Activated naive CD4-positive, alpha-beta T cell treated with anti-CD3 and anti-CD28 coated beads, Interleukin-2, amount 10 ng/mL, durations not matched to agents 7 days and 5 days (primary cell): ENCODE measurements at places on chromosomes 12 and 14.
A peak's percentile ranks its signal among the peaks of the same experiment; 100 is the strongest.

- no peak for DNase-seq
These were observed 172.1 kb downstream of the ETV6 start for GRCh38 chr12:11821386-11822080.

DNA sequence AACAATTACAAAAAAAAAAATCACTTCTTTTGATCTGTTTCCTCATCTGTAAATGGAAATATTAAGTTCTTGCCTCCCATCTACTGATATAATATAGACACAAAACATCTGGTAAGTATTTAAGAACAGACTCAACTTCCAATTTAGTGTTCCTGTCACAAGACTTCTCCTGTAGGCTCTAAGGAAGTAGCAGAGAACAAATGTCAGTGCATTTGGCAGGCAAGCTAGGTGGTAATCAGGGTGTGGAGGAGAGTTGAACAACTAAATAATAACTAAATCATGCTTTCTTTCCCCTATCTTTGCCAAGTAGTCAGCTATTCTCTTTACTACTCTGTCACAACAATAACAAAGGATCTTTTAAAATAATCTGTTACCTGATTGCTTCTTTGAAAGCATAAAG, 22.1 kb downstream of the BAZ1A start:
- no peak for DNase-seq

DNA sequence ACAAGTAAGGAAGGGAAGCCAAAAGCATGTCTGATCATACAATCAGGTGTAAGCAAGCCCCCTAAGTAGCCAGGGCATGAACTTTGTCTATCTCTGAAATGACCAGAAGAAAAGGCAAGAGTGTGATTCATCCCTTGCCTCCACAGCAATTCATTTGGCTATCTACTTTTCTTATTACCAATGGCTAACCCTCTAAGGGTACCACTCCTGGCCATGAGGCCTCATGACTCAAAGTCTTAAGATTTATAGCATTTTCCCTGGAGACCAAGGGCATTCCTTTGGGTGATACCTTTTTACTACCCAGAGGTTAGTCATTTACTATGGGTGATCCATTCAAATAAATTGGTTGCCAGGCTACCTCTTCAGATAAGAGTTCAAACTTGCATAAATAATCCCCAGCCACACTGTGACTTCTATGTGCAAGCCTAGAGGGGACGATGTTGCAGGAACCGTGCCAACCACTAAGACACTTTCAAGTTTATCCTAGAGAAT, 1.5 kb upstream of the LGALS3 start:
- DNase-seq = no peak

DNA sequence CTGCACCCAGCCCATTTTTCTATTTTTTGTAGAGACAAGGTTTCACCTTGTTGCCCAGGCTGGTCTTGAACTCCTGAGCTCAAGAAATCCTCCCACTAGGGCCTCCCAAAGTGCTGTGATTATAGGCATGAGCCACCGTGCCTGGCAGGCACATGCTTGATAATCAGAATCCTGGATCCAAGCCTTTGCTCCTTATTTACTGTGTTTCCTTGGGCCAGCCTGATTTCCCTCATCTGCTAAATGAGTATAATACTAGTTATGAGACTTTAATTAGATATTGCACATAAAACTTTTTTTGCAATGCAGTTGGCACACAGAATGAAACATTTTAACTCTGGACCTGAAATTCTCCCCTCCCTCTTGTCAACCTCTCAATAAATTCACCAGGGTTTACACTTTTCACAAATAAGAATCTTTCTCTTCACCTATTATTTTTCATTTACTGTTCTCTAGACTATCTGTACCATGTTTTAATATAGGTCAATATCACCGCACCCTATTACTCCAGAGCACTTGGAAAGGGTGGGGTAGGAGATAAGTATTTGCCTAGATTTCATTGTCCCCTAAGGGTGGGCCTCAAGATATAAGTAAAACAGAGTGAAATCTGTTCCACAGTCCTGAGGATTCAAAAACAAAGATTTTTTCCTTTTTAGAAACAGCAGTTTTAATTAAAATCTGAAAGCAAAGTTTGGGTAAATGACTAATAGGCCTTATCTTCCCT, 69.2 kb upstream of the NR2C1 start:
- DNase-seq = no peak

- no peak for DNase-seq
These were observed 422.5 kb downstream of the NRXN3 start for GRCh38 chr14:78592616-78593219.

DNA sequence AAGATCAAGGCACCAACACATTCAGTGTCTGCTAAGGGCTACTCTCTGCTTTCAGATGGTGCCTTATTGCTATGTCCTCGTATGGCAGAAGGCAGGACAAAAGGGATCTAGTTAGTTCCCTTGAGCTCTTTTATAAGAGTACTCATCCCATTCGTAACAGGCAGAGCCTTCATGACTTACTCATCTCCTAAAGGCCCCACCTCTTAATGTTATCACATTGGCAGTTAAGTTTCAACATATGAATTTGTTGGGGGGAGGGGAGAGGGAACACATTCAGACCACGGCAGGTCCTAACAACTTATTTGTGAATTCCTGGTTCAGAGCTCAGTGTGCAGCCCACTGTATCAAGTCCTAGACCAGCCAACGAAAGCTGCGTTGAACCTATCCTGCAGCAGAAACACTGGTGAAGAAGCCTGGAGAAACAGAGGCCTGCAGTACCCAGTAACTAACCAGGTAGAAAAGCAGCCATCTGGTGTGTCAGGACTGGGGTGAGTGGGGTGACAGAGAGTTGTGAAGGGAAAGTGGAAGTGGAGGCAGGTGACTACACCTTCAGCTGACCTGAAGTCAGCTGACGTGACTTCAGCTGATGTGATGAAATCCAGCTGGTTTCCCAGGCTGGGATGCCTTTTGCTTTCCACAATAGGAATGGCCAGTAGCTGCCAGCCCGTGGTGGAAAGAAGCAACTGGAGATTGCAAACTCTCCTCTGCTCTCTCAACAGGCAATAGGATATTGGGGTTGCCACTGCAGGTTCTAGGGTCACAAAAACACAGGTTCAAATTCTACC, 101.6 kb upstream of the PLXNC1 start:
- no peak for DNase-seq

DNA sequence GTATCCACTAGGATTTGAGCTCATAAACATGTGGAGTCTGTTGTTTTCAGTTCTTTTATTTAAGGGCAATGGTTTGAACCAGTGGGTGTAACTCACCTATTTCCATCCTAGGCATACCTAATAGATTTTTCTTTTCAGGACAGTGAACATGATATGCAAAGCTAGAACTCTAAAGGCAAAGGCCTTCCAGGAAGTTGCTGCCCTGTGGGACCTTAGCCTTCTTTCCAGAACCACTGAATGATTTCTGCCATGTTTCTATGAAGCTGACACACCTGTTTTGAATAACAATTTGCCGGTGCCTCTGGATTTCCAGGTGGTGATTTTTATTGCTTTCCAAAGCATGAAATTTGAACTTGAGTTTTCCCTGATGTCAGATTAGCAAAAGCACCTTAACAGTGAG, 372.9 kb upstream of the FAR2 start:
- no peak for DNase-seq

- no peak for DNase-seq
These were observed 38.0 kb upstream of the FBXO21 start for GRCh38 chr12:117228239-117228638.

- DNase-seq = no peak
These were observed 15.3 kb upstream of the PRKAB1 start for GRCh38 chr12:119652665-119653064.

DNA sequence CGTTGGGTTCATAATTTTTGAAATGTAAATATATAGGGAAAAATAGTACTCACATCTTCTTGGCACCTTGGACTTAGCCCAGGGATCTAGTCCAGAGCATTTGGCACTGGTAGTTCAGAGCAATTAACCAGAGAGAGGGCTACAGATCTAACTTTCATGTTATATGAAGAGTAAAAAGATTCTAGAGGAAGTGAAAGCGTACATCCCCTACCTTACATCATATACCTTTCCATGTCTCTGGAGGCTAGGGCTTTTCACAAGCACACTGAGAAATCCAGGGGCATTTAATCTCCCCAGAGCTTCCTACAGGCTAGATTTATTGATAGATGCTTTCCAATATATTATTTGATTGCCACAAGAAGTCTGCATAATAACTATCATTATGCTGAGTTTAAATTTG, 687.5 kb upstream of the FBXO33 start:
- no peak for DNase-seq

- DNase-seq = no peak
These were observed 297.9 kb upstream of the AMIGO2 start for GRCh38 chr12:47377414-47378221.

GRCh38 chr12:24047326-24047725, 97.9 kb upstream of the SOX5 start:
- DNase-seq = no peak

GRCh38 chr12:122732170-122732569, 1.5 kb upstream of the HCAR1 start:
- DNase-seq = peak; percentile 54

- peak; percentile 22 for DNase-seq
These were observed 358.0 kb downstream of the DAD1 start for GRCh38 chr14:22231018-22231417.

DNA sequence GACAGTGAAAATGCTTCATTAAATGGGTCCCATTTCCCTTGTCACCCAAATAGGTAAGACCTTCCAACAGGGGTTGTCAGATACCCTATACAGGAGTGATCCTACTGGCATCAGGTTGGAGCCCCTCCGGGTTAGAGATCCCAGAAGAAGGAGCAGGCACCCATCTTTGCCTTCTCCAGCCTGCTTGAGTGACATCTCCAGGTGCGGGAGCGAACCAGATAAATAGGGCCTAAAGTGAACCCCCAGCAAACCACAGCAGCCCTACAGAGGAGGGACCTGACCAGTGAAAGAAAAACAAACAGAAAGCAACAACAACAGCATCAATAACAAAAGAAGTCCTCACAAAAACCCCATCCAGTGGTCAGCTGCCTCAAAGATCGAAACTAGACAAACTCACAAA, 182.2 kb downstream of the SLC5A8 start:
- DNase-seq = no peak

DNA sequence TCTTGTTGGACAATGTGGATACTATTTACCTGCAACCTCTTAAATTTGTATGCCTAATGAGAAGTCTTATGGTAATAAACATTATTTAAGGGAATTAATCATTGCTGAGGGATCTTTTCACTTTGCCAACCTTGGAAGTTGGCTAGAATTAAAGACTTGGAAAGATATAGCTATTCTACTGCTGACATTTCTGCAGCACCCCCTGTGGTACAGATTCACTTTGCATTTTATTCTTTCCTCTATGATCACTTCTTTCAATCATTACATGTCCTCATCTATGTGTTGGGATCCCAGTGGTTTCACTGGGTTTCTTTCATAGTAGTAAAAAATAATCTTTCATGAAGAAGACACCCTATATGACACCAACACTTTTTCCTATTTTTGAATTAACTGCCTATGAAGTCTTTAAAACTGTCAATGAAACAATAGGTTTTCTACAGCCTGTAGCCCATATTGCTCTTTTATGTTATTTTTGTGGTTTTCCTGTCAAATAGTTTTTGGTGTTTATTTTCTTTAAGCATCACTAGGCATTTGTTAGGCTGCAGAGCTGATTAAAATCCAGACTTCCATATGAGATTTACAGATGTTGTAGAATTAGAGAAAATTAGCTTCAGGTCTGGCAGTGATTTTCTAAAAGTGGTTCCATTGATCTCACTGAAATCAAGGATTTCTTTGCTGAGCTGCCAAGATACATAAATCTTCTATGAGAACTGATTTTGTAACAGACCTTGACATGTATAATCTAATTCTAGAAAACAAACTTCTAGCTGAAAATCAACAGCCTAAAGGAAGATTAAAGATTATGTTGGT, 256.1 kb downstream of the NAV3 start:
- DNase-seq = no peak

DNA sequence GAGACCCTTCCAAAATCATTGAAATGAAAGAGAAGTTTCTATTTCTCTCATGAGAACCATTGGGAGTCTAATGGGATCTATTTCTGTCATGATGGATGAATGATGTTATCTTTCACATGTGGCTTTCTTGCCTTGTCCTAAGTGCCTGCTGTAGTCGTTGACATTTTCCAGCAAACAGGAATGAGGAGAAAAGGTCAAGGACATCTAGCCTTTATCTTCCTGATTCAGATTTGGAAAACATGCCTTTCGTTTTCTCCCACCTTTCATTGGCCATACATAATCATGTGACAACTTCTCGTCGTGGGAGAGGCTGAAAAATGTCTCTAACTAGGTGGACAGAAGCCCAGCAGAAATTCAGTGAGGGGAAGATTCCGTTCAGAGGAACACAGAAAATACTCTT, 94.5 kb downstream of the PCNX1 start:
- no peak for DNase-seq

DNA sequence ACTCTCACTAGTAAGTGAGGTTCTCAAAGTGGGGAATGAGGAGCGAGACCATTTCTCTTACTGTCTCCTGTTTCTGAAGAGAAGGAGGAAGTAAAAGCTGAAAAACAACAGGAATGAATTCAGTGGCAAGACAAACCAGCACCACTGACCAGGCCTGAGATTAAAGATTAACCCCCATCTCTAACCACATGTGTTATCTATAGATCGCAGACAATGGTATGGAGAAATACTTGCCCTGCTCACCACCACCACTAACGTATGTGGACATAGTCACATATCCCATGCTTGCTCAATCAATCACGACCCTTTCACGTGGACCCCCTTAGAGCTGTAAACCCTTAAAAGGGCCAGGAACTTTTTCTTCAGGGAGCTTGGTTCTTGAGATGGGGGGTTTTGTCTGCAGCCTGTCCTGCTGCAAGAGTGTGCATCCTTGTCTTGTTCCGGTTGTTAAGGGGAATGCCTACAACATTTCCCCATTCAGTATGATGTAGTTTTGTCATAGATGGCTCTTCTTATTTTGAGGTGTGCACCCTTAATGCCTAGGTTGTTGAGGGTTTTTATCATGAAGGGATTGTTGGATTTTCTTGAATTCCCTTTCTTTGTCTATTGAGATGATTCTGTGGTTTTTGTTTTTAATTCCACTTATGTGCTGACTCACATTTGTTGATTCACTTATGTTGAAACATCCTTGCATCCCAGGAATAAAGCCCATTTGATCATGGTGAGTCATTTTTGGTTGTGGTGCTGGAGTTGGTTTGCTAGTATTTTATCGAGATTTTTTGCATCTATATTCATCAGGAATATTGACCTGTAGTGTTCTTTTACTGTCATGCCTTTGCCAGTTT, 698.8 kb upstream of the LMO3 start:
- no peak for DNase-seq

DNA sequence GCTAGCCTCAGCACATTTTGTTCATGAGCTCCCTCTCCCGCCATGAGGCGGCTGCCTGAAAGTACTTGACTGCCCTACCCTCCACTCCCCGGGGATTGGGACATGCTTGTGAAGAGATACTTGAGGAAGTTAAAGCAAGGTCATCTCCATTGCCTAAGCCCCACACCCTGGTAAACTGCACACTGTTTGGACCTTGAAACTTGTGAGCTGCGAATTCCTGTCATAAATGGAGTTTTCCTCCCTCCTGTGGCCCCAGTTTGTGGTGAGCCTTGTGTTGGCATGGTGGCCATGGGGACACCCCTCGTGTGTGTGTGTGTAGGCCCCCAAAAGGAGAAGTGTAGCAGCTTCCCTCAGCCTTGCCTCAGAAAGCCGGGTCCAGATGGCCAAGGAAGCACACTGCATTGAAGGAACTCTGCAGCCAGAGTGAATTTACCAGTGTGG, 395.5 kb downstream of the ZFP36L1 start:
- no peak for DNase-seq
